ENCODE measurements at places on chromosomes 5 and 9.

- no peak for DNase-seq
Measured at GRCh38 chr5:73233053-73233460, 60.1 kb downstream of the TMEM174 start.

DNA sequence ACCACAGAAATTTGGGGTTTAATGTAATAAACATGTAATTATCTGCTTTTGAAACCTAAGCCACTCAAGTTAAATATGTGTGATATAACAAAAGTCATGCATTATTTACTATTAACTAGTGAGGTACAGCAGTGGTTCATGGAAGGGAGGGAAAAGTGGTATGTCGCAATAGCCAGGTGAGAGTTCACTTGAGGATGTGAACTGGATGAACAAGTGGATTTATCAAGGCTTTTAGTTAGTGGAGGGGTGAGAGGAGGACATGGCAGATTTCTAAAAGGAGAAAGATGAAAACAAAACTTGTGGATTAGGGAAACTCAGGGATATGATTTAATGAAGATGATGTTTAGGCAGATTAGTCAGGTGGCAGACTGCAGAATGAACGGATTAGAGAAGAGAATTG, 141.3 kb upstream of the NFIB start:
- no peak for DNase-seq

DNA sequence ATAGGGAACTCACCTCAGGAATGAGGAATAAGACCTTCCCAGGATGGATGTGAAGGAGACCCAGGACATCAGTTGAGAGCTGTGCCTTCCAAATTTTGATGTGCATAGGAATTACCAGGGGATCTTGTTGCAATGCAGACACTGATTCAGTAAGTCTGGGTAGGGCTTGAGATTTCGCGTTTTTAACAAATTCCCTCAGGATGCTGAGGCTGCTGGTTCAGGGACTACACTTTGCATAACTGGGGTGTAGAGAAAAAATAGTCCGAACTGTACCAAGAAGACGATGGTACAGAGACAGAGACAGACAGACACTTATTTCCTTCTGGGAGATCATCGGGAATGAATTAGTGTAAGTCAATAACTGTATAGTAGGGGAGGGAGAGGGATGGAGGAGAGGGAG, 82.3 kb upstream of the FREM1 start:
- no peak for DNase-seq

GRCh38 chr9:13500034-13500433, 220.5 kb upstream of the MPDZ start:
- DNase-seq = no peak

DNA sequence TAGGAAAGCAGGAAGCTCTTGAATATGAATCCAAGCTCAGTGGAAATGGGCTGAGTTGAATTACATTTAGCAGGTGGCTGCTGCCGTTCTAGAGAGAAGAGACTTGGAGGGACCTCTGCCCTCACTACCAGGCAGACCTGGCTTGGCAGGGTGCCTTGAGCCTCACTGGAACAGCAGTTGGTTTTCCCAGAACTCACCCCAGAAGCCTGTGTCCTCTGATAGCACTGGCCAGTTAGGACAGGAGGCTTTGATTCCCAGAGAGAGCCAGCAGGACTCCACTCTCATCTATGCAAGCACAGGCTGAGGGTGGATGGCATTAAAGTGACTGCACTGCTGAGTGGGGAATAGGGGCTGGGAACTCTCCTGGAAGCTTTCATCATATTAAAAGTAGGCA, 54.8 kb downstream of the PWWP2A start:
- DNase-seq = no peak

- DNase-seq = no peak
Measured at GRCh38 chr9:98652741-98653140, 56.0 kb downstream of the GABBR2 start.

DNA sequence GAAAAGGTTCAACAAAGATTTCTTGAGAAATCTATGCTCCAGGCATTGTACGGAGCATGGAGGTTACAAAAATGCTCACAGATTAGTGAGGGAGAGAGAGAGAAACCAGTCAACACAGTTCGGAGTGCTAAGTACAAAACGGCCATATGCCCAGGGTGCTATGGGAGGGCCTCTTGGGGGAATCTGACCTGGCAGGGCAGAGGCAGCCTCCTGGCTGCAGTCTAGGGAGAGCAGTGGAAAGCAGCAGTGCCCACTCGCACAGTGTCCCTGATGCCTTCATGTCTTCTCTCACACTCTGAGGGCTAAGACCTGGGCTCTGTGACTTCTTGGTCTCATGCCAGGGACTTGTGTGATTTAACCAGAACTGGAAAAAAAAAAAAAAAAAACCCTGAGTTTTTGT, 29.8 kb upstream of the SMC5 start:
- DNase-seq = no peak
